Lung microvascular endothelial cell (primary cell): ENCODE measurements at places on chromosomes 12 and 14. TPM values are rescaled to one million over a fixed set of nuclear protein-coding genes. Genes with fewer than 3 reads are reported as not detected.
A peak's percentile ranks its signal among the peaks of the same experiment; 100 is the strongest.

Gene BMP4
- 25.1 and 48.2 TPM in 2 replicates for total RNA-seq

Gene CD69
- total RNA-seq = 0.40 and 0.44 TPM in 2 replicates

Gene IL26
- not detected in 2 replicates for total RNA-seq

Gene JPH4
- not detected in 2 replicates for total RNA-seq

DNA sequence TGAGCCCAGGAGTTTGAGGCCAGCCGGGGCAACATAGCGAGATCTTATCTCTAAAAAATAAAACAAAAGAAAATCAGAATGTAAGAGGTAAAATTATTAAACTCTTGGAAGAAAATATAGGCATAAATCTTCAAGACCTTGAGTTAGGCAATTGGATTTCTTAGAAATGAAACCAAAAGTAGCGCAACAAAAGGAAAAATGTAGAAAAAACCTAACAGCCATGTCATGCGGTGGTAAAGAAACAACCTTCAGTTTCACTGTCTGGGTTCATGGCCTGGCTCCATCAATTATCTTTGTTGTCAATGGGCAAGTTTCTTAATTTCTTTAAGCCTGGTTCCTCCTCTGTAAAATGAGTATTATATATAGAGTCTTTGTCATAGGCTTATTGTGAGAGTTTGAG, 5.6 kb upstream of the GCH1 start:
- peak; percentile 4 for DNase-seq

GRCh38 chr14:104078031-104078455, 7.5 kb upstream of the ASPG start:
- peak; percentile 85 for DNase-seq

- peak; percentile 99 for DNase-seq
These were observed at the start of gene PRKAG1 for GRCh38 chr12:49018261-49019119. Gene PRKAG1 (minus strand): TSS chr12:49018776. CDS start chr12:49018740, 36 bp downstream.

DNA sequence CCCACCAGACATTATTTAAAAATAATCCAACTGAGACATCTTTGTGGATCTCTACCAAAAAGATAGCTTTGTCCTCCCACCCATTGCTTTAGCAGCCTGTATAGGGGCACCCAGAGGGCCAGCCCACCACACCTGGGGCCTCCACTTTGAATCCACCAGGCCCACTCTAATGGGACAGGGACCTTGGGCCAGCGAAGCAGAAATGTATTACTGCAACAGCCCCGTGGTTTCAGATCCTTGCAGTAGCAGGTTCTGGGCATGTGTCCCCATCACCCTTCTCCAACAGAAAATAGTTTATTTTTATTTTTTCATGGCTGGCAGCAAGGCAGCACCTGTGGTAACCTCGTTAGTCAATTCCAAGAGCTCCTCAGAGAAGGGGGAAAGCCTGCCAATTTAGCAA, 218.4 kb downstream of the ZFP36L1 start:
- no peak for DNase-seq

GRCh38 chr12:69091442-69092017, 147.8 kb upstream of the CPSF6 start:
- no peak for DNase-seq

DNA sequence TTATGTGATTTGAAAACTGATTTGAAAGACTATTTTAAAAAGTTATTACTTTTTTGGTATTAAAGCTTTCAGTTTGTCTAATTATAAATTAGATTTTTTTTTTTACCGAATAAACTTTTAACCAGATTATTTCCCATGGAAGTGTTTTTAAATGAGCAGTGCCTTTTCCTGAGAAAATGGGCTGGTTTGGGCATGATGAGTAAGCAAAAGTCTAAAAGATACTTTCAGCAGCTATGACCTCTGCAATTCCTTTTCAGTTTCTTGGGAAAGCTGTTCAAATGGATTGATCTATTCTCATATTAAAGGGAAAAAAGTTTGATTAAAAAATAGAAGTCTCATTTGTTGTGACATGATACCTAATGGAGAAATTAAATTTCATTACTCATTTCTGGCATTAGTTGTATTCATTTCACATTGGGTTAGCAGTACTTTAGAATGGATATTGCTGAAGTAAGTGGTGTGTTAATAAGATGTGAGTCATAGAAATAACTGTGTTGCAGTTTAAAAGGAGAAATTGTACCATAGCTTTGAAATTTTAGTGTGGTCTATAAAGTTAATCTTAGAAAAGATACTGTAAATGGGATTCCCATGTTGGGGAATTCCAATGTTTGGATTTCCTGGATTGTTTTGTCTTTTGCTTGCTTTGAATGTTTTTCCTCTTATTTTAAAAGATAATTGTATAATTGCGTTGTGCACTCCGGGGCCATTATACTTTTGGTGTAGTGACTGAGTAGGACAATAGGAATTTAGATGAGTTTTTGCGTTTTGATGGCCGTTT, 21.0 kb downstream of the KTN1 start:
- peak; percentile 51 for DNase-seq

- no peak for DNase-seq
These were observed 305.6 kb downstream of the RPAP3 start for GRCh38 chr12:47400266-47400665.

- no peak for DNase-seq
These were observed 62.1 kb downstream of the AMN start for GRCh38 chr14:102984336-102985102.

GRCh38 chr14:62364800-62365280, 602.6 kb downstream of the SNAPC1 start:
- no peak for DNase-seq

GRCh38 chr14:58637040-58637390, 747 bp upstream of the DACT1 start:
- DNase-seq = peak; percentile 64

DNA sequence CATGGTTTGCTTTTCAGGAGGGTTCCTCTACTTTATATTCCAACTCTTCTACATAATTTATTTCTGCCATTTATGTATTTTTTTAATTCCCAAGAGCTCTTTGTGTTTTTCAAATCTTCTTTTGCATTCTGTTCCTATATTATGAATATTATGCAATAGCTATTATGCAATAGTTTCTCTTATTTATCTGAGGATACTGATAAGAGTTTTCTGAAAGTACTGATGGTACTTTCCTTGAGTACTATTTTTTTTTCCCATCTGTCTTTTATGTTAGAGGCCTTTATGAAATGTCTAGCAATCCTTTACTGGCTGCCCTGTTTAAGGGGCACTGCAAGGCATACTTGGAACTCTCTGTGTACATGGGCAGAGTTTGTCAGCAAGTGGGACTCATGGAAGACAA, 93.4 kb downstream of the SLC41A2 start:
- DNase-seq = no peak

- DNase-seq = no peak
These were observed 1.2 kb upstream of the SIX1 start for GRCh38 chr14:60650373-60650961.

- DNase-seq = no peak
These were observed 194.9 kb upstream of the BTG1 start for GRCh38 chr12:92340441-92341064.

DNA sequence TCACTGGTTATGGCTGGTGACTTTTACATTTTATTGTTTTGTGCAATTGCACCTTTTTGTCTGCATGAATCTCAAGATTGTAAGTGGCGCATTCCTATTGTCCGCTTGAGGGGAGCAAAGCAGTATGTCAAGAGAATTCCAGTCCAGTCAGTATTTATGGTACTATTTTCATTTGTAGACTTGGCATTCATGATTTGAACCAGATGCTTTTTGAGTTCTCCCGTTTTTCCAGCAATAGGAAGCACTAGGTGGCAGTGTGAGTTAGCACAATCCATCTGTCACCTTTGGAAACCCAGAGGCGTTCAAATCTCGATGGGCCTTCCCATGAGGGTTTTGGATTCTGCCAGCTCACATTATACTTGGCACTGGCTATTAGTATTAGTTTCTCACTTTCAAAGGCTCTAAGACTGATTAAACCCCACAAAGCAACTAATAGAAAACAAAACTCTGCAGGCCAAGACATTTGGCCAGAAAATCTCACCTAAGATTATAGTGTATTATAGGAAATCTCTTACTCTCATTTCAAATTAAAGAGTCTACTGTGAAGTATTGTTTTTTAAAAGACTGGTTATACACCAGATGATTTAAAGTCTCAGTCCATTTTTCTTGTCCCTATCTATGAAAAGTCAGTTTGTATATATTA, 2.2 kb downstream of the DACT1 start:
- peak; percentile 72 for DNase-seq

DNA sequence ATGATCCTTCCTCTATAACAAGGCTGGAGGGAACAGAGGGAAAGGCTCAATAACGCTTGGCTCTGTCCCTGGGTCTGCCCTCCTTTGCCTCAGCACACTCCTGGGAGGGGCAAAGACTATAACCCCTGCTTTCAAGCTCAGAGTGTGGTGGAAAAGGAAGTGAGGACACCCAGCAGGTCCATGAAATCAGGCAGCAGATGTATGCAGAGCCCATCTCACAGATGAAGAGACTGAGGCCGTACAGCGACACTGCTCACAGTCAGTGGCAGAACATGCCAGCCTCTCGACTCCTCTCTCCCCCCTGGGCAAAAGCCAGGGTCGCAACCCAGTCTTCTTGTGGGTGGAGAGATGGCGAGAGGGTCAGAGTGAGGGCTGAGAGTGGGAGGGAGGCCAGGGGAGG, 39.8 kb downstream of the SLC6A12 start:
- DNase-seq = no peak

GRCh38 chr12:5907807-5908206, 37.3 kb downstream of the ANO2 start:
- no peak for DNase-seq

DNA sequence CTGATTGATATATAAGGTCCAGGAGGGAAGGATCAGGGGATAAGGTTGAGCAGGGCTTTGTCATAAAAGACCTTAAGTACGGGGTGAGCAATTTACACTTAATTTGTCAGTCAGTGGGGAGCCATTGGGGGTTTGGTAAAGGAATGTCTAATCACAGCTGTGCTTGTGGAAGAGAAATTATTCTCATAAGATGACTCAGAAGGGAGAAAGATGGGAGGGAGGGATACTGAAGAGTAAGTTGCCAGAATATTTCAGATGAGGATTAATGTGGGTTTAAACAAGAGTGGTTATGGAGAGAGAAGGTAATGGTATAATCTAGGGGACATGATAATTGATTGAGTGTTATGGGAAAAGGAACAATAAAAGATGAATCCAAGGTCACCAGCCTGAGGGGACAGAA, 500.1 kb upstream of the CCDC196 start:
- DNase-seq = no peak

GRCh38 chr12:8742501-8742900, 44.7 kb downstream of the RIMKLB start:
- DNase-seq = peak; percentile 21

- DNase-seq = peak; percentile 42
These were observed 13.3 kb downstream of the DICER1 start for GRCh38 chr14:95143808-95144620.

GRCh38 chr12:39923364-39923763, 182.5 kb downstream of the SLC2A13 start:
- DNase-seq = no peak

DNA sequence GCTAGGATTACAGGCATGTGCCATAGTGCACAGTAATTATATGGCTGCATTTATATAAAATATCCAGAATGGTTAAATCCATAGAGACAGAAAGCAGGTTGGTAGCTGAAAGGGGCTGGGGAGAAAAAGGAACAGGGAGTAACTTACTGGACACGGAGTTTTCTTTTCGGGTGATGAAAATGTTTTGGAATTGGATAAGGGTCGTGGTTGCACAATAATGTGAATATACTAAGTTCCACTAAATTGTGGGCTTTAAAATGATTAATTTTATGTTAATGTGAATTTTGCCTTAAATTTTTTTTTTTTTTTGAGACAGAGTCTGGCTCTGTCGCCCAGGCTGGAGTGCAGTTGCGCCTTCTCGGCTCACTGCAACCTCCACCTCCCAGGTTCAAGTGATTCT, 70.1 kb upstream of the BDKRB2 start:
- no peak for DNase-seq

GRCh38 chr14:28773176-28773575, 6.6 kb downstream of the FOXG1 start:
- DNase-seq = no peak
